ENCODE measurements at places on chromosomes 11 and 22.

DNA sequence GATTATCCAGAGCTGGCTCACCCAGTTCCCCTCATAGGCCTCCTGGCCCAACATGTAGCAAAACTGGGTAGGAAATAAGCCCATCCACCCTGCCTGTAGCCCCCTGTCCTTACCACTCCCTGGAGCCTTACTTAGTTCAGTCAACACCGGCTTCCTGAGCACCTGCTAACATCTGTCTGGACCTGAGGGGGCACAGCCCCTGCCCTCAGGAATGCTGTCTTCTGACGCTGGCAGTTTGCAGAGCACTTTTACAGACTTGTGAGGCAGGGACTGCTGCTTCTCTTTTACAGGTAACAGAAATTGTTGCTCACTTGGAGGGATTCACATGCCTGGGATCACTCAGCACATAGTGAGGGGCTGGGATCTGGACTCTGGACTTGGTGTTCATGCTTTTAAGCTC, 152.0 kb upstream of the TBCEL start:
- no peak for DNase-seq

DNA sequence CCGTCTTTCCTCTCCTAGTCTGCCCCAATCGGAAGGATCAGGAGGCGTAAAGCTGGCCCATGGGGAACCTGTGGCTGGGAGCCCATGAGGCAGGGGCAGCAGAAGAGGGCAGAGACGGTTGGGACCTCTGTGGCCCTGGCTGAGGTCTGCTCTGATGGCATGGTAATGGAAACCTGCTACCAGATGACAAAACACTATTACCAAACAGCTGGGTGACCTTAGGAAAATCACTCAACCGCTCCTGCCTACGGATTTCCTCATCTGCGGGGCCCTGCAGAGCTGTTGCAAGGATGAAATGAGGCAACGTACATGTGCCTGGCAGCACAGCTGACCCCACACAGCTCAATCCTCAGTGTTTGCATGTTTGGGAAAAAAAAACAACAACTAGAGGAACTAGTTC, 4.6 kb downstream of the AP5B1 start:
- no peak for DNase-seq

DNA sequence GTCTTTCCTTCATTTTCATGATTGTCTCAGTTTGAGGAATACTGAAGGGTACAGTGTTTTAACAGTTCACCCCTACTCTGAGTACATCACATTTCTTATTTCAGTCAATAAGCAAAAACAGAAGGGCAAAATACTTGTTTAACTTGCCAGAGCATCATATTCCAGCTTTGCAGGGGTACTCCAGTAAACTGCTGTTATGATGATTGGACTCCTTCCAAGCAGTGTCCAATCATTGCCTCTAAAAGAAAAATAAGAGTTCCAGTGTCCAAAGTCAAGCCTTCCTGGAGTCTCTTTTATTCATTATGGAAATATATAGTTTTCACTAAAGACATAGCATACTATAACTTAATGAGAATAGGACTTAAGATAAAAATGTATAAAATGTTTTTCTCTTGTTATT, 105.1 kb downstream of the FANCF start:
- DNase-seq: no peak

DNA sequence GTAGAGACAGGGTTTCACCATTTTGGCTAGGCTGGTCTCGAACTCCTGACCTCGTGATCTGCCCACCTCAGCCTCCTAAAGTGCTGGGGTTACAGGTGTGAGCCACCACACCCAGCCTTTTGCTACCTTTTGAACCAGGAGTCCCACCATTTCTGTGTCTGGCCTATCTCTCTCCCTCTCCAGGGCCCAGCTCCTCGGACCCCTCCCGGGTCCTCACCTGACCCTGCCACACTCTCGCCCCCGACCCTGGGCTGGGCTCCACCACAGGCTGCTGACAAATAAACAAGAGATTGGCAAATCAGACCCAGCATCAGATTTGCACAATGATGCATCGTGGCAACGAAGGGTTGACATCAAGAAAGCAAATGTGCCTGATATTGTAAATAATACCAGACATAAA, 8.8 kb downstream of the KRTAP5-5 start:
- DNase-seq: no peak

GRCh38 chr11:69221086-69221485, 65.4 kb downstream of the SMIM38 start:
- no peak for DNase-seq

GRCh38 chr22:27157666-27158370, 500.4 kb downstream of the MIAT start:
- DNase-seq: no peak

DNA sequence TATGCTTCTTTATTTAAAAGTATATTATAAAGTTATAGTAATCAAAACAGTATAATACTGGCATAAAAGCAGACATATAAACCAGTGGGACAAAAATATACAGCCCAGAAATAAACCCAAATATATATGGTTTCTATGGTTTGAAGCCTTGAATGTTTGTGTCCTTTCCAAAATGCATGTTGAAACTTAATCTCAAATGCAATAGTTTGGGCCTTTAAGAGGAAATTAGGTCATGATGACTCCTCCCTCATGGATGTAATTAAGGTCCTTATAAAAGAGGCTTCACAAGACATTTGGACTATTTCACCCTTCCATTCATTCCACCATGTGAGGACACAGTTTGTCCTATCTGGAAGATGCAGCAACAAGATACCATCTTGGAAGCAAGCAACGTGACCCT, at the start of gene MS4A6E:
TSS of gene MS4A6E (plus strand) at position 301 of the 400 bp plus-strand sequence. CDS start 7,641 bp downstream, outside the sequence.
- DNase-seq: no peak

DNA sequence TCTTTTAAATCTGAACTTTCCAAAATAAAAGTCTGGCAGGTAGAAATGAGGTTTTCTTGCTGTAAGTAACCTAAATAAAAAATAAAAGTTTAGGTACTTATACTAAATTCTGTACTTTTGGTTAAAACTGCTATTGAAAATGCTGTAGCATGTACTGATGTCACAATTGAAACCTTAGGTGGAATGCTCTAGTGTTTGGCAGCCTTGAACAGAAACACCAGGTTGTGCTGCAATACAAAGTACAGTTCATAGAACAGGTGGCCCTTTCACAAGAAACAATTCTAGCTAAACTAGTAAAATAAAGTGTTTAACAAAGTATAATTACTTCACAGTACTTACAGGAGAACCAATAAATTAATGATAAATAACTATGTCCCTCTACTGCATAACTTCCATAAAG, 25.1 kb downstream of the NPAT start:
- no peak for DNase-seq

DNA sequence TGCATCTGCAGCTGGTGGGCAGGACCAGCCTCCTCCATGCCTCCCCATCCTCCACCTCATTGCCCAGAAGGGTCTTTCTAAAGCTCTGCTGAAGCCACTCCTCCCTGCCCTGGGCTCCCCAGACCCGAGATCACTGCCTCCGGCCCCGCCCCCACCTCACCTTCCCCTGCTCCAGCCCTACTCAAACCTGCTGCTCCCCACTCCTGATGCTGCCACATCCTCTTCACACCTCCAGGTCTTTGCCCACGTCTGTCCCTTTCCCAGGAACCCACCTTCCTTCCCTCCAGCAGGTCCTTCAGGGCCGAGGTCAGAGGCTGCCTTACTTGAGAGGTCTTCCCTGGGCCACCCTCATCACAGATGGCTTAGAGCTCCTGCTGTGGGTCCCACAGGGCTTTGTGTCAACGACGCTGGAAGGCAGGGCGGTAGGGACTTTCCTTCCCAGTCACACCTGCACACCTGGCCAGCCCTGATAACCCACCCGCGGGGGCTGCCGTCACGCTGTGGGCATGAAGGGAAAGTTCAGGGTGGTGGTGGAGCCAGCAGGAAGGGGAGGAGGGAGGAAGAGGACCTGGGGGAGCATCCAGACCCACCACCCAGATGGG, 11.9 kb downstream of the WNT7B start:
- DNase-seq: no peak

DNA sequence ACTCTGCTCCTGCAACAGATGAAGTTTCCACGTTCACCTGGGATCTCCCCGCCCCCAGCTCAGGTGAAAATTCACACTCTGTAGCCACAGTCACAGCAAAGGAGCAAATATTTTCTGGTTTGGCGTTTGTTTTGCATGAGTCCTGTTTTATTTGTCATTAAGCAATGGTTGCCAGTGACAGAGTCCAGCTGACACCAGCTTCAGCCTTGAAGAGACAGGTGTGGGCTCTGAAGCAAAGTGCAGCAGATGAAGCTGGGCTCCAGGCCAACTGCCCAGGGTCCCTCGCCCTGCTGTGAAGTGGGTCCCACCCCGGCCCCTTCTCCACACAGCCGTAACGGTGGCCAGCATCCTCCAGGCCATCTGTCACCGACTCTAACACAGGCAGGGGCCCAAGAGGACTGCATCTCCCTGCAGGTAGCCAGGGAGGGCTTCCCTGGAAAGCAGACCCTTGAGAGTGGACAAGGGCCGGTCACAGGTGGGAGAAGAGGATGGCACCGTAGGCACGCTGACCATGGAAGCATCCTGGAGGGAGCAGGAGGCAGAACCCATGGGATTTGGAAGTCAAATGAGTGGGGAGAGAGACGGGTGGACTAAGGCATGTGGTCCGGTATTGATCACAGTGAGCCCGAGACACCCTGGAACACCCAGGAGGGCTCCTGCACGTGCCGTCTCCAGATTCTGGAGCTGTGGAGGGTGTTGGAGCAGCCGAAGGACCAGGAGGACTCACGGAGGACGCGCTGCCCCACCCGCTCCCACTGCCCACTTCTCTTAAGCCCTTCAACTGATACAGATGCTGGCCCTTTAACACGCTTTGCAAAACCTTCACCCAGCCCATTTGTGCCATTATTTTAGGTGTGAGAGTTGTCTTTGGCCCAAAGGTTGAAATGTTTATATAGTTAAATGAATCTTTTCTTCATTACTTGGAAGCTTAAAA, 294.5 kb downstream of the BRD1 start:
- DNase-seq: no peak

DNA sequence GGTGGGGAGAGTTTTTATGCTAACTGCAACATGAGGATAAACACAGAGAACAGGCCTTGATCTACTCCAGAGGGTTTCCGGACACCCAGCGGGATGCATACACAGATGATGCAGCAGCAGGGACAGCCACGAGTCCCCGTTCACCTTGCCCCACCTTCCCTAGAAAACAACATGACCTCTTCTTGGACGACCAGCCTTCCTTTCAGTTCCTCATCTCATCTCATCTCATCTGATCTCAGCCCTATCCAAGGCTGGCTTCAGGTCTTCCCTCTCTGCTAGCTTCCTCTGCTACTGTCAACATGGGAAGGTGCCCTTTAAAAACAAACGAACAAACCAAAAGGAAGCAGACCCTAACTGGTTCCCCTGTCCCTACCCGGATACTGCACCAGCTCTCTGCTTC, 1356.2 kb downstream of the TBC1D22A start:
- no peak for DNase-seq

DNA sequence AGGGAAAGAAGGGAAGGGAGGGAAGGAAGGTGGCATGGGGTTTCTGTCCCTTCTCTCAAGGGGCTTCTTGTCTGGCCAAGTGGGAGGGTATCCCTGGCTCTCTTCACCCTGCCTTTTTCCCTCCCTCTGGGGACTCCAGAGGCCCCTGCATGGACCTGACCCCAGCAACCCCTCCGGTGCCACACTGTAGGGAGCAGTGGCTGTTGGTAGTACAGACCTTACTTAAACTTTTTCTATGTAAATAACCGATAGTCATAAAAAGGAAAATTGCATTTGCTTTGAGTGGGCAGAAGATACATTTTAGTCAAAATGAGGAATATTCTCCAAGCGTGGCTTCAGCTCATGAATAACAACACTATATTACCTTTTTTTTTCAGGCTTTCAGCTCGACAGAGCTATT, 1384.0 kb downstream of the BRD1 start:
- no peak for DNase-seq

- no peak for DNase-seq
These were observed 369.4 kb upstream of the ISX start for GRCh38 chr22:34696557-34696956.

DNA sequence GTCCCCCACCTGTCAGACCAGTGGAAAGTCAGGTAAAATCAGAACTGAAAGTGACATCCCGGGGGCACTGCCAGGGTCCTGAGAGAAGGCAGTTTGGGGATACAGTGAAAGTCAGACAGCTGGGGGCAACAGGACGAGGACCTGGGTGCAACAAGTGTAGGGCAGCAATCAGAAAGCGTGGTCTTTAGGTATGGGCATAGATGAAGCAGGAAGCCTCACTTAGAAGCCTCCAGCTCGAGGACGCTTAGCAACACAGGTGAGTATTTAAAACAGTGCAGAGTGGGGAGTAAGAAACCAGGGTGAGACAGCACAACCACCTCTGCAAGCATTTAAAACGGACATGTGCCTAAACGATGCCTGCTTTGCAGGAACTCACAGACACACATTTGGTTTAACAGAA, 64.6 kb upstream of the POU2AF1 start:
- DNase-seq: no peak

- no peak for DNase-seq
These were observed 1.8 kb upstream of the SNU13 start for GRCh38 chr22:41690476-41690875.

GRCh38 chr11:13861411-13861810, 101.1 kb upstream of the SPON1 start:
- no peak for DNase-seq
